ENCODE measurements at places on chromosomes 6 and 20. TPM values are rescaled to one million over a fixed set of nuclear protein-coding genes. Genes with fewer than 3 reads are reported as not detected.

The FAM162B gene
- total RNA-seq, result not detected

The TGM3 gene
- total RNA-seq, result not detected

The THEMIS gene
- total RNA-seq, result 81.4 TPM

The CST1 gene
- not detected for total RNA-seq

The LKAAEAR1 gene
- total RNA-seq, result 0.45 TPM

The RNF144B gene
- total RNA-seq, result 2.2 TPM

The UNC5CL gene
- total RNA-seq, result 1.4 TPM

The GLP1R gene
- total RNA-seq, result not detected

The CCM2L gene
- not detected for total RNA-seq

The PKHD1 gene
- total RNA-seq, result not detected

The MUCL3 gene
- total RNA-seq, result not detected

The LPIN3 gene
- total RNA-seq, result 0.83 TPM

The MAD2L1BP gene
- 35.6 TPM for total RNA-seq

The SLC35D3 gene
- total RNA-seq, result not detected

The KCNK5 gene
- total RNA-seq, result 3.7 TPM

The GJA10 gene
- 0.25 TPM for total RNA-seq

The TPD52L1 gene
- total RNA-seq, result not detected

The COL9A3 gene
- not detected for total RNA-seq

The ID4 gene
- total RNA-seq, result not detected

The RHAG gene
- not detected for total RNA-seq

The ZNF165 gene
- total RNA-seq, result 1.1 TPM

The TNNC2 gene
- not detected for total RNA-seq

The LRRC73 gene
- total RNA-seq, result 0.14 TPM

The SLA2 gene
- total RNA-seq, result 65.9 TPM

The EXOC2 gene
- total RNA-seq, result 34.4 TPM

The ASIP gene
- not detected for total RNA-seq

The TMEM74B gene
- total RNA-seq, result 1.7 TPM

The OPN5 gene
- not detected for total RNA-seq

The PPIL6 gene
- not detected for total RNA-seq

The KHDC1 gene
- total RNA-seq, result 2.1 TPM

The FAM217A gene
- not detected for total RNA-seq

The ZC2HC1B gene
- total RNA-seq, result not detected

The GHRH gene
- total RNA-seq, result not detected

The SLC22A2 gene
- not detected for total RNA-seq

The L3MBTL1 gene
- 9.3 TPM for total RNA-seq

The LY6G5C gene
- total RNA-seq, result 2.2 TPM

The ACTL10 gene
- total RNA-seq, result 4.9 TPM

The SLC35F1 gene
- not detected for total RNA-seq

The BACH2 gene
- total RNA-seq, result 60.4 TPM

The TRIM40 gene
- total RNA-seq, result not detected

The C2 gene
- total RNA-seq, result 0.93 TPM

The DNMT3B gene
- 3.3 TPM for total RNA-seq
